Mesenchymal stem cell (in vitro differentiated cells and primary cell): ENCODE measurements at places on chromosomes 7 and 10.

- DNase-seq, result no peak
Observed at GRCh38 chr10:25747084-25747483, 186.9 kb upstream of the MYO3A start.

DNA sequence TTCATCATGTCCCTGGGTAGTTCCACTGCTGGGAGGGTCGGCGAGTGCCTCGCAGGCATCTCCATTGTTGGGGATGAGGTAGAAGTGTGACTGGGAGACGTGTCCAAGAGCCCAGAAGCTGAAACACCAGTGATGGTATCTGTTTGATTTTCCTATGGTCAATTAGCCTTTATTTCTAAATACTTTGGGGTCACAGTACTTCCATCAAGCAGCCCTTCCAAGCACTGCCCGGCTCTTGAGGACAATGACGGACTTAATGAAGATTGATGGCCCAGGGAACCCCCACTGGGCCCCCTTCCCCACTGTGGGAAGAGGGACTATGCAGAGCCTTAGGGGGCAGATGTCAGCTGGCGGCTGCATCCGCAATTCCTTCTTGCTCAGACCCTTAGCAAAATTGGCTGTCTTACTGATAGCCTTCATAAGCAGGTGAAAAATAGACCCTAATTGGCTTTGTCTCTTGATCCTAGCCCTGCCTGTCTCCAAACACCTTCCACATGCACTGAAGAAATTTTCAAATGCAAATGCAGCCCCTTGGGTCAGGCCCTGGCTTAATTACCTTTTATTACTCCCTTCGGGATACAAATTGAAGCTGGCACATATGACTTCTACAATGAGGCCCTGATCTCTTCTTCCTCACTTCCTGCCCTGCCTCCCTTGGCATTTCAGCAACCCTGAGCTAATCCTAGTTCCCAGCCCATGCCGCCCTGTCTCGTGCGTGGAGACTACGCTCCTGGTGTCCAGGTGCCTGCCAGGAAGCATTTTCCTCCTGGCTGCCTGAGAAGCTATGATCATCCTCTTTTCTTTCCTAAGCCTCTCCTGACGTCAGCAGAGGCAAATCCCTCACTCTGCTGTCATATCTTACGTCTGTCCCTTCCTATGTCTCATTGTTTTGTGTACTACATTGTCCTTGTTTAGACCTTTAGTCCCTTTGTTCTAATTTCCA is 124.5 kb upstream of the GDF10 start:
- DNase-seq, result no peak

DNA sequence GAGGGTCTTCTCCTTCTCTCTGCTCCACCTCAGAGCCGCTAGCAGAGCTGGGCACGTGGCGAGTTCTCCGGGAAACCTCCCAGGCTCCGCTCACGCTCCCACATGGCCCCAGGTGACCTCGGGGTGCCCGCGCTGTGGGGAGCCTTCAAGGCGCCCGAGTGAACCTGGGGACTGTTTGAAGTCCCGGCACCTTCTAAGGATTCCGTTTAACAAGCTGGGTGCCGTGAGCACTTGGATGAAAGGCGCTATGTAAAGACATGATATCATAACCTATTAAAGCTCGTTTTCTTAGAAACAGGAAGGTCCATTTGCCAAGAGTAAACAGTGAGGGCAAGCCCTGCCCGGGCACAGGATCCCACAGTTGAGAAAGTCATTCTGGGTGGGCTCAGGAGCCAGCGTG is 15.8 kb upstream of the MYL10 start:
- no peak for DNase-seq

DNA sequence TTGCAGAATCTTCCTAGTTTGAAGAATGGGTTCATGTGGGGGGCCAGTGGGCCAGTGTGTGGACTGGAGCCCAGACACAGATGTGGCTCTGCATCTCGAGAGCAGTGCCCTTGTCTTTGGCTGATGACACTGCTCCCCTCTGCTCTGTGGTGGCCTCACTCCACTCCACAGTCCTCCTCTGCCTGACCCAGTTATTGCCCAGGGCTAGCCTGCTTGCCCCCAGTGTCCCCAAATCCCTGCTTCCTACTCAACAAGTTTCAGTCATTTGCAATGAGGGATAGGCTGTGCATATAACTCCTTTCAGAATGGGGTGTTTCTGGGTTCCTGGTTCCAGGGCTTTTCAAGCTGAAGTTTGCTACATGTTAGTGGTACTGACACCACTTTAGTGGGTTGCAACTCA is 177.5 kb downstream of the SNX10 start:
- no peak for DNase-seq

- no peak for DNase-seq
Observed at GRCh38 chr7:128210590-128211570, 30.2 kb upstream of the LEP start.

- DNase-seq, result no peak
Observed at GRCh38 chr10:8032558-8032957, 21.9 kb upstream of the GATA3 start.
